ENCODE measurements at places on chromosomes 13 and 19.

DNA sequence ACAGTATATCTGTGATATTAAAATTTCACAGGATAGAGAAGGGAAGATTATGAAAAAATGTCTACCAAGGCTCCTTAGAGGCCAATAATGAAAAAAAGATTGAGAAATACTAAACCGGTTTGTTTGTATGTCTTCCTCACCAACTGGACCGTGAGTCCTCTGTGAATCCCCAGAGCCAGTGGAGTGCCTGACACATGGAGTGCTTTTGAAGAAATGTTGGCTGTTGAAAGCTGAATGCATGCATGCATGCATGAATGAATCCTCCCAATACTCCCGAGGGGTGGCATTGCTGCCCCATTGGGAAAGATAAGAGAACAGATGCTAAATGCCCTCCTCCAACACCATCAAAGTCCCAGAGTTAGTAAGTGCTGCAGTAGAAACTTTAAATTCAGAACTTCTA, 152.7 kb upstream of the SERP2 start:
- no peak for DNase-seq

DNA sequence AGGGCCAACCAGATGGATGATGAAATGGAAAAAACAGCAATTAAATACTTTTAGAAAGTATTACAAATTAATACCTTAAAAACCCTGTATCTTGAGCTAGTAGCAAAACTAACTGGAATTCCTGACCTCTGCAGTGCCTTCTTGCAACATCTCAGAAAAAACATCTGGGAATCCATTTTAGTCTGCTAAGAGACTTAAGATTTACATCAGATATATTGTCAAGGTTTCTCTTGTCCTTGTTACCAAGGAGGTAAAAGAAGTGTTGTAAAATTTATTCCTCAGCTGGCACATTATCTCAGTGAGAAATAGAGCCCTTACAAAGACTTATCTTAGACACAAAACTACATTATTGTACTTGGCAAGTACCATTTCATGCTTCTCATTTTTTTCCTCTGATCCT, 18.5 kb downstream of the KCNRG start:
- peak; percentile 23 for DNase-seq

DNA sequence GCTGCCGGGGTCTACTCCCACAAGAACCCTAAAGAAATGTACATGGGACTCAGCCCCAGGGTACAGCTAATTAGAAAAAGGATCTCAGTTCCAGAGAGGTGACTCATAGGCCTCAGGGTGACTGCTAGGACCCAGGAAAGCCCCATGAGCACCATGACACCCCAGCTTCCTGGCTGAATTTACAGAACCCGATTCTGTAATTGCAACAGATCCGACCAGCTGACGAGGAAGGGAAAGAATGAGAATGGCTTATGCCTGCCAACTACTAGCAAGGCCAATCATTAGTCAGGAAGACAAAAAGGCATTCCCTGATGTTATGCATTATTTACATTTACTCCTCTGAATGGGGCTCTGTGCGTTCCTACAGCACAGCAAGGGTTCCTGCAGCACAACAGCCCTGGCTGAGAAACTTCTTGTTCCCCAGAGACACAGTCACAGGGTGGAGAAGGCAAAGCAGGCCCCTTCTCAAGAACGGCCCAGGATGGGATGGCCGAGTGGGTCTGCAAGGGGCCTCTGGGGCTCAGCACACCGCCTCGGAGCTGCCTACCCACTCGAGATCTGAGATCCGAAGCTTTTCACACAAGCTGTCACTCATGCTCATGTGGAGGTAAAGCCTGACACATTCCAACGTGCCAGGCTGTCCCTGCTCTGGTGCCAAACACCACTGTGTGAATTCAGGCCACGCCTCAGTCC, 27.2 kb downstream of the PBX4 start:
- peak; percentile 86 for DNase-seq

DNA sequence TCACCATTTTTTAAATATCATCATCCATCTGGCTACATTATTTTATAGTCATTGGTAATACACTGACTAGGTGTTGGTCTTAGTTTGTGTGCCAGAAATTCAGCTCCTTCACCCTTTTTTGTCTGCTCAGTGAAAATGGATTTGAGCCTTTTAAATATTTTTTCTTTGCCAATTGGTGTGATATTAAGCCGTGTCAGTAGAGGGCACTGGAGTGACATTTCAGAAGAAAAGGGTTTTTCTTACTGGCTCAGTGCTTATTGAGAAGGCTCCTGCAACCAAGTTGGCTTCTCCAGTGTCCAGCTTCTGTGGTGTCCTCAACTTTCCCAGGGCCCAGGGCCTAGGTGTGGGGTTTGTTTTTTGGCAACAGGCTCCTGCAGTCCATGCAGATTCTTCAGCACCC, 546.6 kb downstream of the DACH1 start:
- no peak for DNase-seq

DNA sequence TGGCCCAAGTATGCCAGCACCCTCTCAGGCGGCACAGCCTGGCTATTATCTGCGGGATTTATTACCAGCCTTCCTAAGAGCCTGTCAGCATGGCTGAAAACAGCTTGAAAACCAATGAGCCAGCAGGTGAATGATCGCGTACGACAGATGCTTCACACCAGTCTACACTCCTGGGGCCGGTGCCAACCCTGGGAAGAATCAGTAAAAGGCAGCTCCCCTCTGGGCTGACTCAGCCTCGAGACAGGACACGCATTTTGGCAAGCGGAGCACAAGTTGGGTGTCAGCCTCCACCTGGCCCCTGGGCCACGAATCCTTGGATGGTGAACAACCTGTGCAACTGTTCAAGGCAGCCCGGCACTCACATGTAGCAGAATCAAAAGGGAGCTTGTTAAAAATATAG, 15.6 kb downstream of the EMP3 start:
- DNase-seq, result no peak

GRCh38 chr13:86729206-86729605, 930.0 kb upstream of the SLITRK6 start:
- no peak for DNase-seq

GRCh38 chr19:52188822-52189734, 774 bp upstream of the PPP2R1A start:
- DNase-seq, result no peak

GRCh38 chr13:20799726-20800416, 26.1 kb upstream of the EEF1AKMT1 start:
- DNase-seq, result no peak

DNA sequence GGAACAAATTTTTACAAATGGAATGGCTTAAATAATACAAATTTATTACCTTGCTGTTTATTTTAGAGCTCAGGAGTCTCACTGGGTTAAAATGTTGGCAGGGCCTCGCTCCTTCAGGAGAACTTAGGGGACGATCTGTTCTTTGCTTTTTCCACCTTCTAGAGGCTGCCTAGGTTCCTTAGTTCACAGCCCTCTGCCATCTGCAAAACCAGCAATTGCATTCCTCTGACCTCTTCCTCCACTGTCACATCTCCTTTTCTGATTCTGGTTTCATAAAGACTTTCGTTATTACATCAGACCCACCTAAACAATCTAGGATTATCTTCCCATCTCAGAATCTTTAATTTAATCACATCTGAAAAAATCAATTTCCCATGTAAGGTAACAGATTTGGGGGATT, 249.6 kb upstream of the SPRY2 start:
- no peak for DNase-seq

DNA sequence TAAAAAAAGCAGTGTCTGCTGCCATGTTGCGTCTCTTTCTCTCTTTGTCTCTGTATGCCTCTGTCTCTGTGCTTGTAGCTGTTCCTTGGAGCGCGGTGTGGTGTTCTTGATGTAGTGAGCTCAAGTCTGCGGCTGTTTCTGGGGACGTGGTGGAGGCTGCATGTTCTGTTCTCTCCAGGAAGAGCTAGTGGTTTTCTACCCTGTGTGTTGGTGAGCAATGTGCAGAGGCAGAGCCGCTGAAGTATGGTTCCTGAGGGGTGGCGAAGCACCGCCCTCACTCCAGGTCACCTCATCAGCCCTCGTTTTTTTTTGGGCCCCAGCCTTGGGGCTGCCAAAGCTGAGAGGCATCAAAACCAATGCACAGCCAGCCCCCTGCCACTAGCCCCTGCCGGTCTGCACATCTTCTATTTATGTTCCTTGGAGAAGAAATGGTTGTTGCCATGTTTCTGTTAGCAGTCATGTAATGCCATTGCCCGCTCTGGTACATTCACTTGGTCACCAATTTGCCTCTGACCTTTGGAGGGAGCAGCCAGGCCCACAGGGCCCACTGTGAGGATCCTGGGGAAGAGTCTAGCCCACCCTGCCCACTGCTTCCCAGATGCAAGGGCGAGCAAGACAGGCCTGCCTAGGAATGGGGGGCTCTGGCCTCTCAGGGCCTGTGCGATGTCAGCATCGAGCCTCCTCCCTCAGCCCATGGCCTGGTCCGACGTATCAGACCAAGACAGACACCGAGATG, 7.2 kb downstream of the HNRNPL start:
- no peak for DNase-seq

GRCh38 chr19:56076498-56076897, 44.6 kb downstream of the ZNF787 start:
- no peak for DNase-seq

GRCh38 chr13:40520916-40521315, 145.5 kb downstream of the FOXO1 start:
- DNase-seq, result no peak

DNA sequence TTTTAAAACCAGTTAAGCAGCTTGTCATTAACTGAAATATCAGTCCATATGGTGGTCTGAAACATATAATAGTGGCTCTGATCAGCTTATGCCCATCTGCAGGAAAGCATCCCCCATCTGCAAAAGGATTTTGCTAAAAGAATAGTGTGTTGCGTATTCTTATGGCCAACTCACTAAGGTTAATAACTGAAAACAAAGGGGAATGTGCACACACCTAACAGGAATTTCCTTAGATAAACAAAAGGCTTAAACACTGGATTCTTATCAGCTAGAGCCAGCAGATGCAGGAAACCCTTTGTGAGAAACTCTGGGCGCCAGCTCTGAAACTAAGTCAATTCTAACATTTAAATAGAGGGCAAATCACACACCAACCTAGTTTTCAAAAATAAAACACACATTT, 22.1 kb downstream of the VPS36 start:
- DNase-seq, result no peak

- no peak for DNase-seq
Observed at GRCh38 chr19:42143341-42144234, 11.3 kb upstream of the POU2F2 start.
